ENCODE measurements at places on chromosomes 4 and X.

GRCh38 chr4:113181289-113182007 lies 132.0 kb downstream of the ANK2 start:
- peak; percentile 2 for DNase-seq

GRCh38 chr4:22345055-22345454 lies 170.8 kb downstream of the ADGRA3 start:
- no peak for DNase-seq

DNA sequence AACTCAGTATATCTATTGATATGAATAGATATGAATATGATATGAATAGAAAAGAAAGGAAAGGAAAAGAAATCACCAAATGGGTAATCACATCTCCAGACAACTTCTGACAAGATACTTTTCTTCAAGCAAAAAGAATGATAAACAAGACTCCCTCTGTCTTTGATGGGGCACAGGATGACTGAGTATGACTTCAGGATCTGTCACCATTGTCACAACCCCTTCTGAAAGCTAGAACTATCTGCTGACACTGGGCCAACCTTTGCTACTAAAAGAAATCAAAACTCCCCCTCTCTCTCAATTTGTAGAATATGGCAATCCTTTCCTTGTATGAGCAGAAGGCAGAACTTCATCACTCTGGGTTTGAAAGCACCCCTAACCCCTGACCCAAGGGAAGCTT lies 267.2 kb upstream of the RASGEF1B start:
- DNase-seq = no peak

DNA sequence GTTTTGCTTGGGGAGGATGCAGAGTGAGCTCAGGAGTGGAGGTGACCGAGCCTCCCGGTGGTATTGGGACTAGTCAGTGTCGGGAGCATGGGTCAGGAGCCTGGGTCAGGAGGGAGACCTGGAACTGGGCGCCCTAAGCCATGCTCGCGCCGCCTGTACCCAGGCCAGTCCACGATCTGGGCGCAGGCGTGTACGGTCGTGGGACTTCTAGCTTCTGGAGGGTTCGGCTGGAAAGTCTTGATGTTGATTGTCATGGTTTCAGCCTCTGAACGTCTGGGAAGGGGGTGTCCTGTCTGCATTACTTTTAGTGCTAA lies 244 bp downstream of the EIF2S3 start:
- DNase-seq = no peak

DNA sequence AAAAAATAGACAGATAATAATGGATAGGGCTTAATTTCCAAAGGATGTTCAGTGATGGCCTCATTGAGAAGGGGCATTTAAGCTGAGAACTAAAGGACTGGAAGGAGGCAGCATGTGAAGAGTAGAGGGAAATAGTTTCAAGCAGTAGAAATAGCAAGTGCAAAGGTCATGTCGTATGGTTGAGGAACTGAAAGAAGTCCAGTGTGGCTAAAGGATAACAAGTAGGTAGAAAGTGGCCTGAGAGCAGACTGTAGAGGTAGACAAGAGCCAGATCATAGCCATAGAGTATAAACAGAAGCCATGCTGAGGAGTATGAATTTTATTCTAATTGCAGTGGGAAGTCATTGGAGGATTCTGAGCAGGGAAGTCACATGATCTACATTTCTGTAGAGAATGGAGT lies 72.3 kb downstream of the GRIA3 start:
- DNase-seq = no peak

- DNase-seq = no peak
Observed at GRCh38 chr4:16752150-16752549, 146.3 kb downstream of the LDB2 start.

- DNase-seq = no peak
Observed at GRCh38 chrX:123357941-123358340, 173.9 kb downstream of the GRIA3 start.

DNA sequence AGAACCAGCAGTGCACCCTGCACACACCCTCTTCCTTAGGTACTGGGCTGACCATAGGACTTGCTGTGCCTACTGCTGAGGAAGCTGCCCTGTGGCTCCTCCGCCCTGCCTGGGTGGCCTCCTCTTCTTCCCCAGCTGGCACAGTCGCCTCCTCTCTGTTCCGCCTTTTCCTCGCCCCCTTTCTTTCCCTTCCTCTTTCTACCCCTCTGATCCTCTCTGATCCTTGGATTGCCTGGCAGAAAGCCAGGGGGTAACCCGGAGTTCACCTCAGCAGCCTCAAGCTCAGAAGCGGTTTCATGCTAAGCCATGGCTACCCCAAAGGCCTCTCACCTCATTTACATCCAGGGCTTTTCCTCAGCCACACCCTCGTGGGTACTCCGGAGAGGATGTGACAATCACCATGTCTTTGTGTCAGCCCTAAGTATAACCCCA lies 136.2 kb downstream of the SMIM20 start:
- DNase-seq = no peak

DNA sequence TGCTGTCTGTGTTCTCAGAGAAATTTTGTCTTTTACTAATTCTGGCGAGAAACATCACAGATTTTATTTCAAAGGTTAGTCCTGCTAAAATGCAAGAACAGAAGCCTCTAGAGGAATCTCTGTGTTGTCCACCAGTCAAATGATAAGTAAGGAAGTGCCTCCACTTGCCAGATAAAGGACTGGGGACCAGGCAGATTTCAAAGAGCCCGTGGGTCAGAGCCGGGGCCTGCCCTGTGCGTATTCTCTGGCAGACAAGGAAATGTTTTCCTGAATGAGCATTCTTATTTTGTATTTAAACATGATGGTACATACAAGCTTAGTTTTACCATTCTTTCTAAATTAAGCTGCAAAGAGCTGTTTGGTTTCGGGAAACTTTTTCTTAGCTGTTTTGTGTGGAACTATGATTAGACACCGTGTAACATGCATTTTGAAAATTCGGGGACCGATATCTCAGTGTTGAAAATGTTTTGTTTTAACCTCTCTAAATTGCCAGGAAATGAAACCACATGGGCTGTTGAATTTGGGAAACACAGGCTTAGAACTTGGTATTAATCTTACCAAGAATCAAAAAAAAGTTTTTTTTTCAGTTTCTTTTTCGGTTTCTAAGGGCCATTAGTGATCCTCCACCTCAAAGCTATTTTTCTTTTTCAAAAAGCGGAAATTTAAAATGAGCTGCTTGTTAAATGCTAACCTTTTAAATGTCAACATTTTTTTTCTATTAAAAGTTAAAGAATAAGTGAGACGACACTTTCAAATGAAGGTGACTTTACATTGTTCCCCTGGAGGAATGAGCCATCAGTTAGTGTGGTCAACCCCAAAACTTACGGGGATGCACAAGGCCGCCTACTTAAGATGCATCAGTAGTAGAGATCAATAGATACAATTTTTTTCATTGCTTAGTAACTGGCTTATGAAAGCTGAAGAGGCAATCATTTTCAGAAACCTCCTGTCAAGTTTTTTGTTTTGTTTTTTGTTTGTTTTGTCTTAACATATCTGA lies 89.6 kb upstream of the MTM1 start:
- DNase-seq = no peak
